ENCODE measurements at places on chromosomes 2 and 18.

DNA sequence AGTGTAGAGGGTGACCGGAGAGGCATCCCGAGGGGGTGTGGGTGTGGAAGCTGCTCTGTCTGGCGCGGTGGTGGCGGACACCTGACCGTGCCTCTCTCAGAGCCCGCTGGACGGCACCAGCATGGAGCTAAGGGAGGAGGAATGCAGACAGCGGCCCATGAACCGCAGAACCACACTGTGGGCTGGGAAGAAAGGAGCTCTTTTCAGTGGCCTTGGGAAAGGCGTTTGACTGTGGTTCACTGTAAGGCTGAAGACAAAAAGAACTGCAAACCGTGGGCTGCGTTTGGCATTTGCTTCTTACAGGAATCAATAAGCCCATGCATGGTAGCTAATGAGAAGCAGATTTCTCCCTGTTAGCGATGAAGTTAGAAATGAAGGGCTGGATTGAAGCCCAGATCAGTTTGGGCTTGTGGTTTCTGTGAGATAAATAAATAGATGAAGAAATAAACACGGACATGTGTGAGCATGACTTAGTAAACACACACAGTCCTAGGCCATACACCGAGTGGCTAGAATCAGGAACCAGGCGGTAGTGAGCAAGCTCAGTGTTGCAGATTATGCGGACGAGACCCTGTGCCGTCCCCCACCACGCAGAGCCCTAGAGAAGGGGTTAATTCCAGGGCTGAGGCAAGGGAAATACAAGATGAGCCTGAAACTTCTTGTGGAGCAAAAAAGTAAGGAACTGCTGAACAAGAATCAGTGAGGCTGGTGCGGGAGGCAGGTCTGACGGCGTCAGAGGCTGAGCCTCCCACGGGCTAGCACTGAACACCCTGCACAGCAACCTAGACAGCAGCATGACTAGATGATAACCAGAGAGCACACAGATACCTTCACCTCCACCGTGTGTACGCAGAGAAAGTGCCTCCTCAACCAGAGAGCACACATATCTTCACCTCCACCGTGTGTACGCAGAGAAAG lies 29.3 kb upstream of the NFATC1 start:
- no peak for DNase-seq

DNA sequence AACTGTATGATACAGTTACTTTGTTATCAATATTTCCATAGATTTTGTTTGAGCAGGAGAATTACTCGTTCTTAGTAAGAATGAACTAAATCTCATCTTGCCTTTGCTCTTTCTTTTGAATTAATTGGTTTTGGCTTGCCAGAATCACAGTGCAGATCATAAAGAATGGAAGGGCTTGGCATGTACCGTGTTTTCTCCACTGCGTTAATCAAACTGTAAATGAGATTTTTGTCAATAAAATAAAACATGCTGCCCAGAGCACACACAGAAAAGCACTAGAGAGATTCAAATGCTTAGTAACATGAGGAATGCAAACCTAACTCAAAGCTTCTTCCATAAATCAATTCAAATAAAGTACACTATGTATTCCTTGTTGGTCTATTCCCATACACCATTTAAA lies 229.6 kb upstream of the CDH2 start:
- DNase-seq = no peak

DNA sequence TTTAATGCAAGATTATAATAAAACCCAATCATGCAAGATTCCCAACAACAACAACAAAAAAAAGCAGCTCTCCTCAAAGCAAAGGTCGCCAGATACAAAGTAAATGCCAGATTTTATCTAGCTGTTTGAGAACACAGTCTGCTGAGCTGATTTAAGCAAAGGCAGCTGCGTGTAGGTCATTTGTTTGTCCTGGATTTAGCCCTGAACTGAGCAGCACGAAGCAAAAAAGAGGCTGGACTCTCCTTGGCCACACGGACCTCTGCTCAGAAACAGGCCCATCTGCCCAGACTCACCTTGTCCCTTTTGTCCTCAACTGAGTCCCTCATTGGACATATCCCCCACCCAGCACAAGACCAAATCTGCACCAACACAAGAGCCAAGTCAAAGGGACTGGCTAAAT lies 91.5 kb downstream of the PID1 start:
- DNase-seq = no peak

- DNase-seq = no peak
These were observed 549.9 kb downstream of the XIRP2 start for GRCh38 chr2:167438206-167438605.

GRCh38 chr2:217911283-217912097 lies 91.3 kb downstream of the TNS1 start:
- no peak for DNase-seq

- no peak for DNase-seq
These were observed 329.2 kb downstream of the DSC3 start for GRCh38 chr18:30713299-30713698.

DNA sequence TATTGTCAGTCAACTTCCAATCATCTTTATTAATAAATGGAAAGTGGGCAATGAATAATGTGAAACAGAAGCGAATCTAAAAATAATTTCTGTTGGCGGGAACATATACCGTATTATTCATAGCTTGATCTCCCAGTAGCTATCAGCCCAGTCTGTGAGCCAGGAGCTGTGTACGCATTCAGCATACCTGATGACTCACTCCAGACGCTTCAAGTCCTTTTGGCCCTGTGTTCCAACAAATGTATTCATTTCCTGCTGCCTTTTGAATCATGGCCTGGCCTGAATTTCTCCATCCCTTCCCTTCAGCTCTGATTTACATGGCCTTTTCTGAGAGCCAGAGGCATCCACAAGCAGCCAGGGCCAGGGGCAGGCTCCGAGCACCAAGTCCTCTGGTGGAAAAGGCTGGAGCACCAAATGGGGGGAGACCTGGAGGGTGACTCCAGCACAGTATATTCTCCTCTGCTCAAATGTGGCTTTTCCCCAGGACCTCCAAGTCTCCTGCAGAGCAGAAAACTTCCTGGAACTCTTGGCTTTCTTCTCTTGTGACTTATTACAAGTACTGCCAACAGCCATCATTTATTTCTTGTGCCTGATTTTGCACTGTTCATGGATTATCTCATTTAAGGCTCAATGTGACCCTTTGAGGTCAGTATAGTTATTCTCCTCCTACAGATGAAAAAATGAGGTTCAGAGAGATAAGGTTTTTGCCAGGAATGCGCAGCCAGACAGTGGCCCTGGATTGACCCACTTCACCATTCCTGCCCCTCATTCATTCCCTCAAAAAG lies 108.7 kb downstream of the EN1 start:
- DNase-seq = no peak

DNA sequence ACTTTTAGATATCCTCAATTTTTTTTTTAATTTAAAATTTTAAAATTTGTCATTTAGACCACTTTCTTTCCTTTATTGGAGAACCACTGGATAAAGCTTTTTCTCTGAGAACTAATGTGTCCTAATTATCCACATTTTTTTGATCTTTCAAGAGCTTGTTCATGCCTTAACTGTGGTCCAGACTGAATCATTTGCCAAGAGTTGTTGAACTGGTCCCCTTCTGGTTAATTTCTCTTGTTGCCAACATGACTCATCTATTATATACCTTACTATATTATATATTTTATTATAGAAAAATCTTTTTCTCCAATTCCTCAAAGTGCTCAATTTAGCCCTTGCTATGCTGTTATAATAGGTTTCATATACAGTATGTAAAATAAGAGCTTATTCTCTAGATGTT lies 53.1 kb upstream of the TMEM87B start:
- no peak for DNase-seq

- no peak for DNase-seq
These were observed 128.2 kb upstream of the CXCR4 start for GRCh38 chr2:136246086-136246669.

- no peak for DNase-seq
These were observed 1.7 kb upstream of the PRKD3 start for GRCh38 chr2:37326285-37326684.

GRCh38 chr2:202452744-202453143 lies 76.6 kb downstream of the BMPR2 start:
- DNase-seq = no peak

GRCh38 chr2:40725040-40725439 lies 273.1 kb upstream of the SLC8A1 start:
- DNase-seq = no peak

DNA sequence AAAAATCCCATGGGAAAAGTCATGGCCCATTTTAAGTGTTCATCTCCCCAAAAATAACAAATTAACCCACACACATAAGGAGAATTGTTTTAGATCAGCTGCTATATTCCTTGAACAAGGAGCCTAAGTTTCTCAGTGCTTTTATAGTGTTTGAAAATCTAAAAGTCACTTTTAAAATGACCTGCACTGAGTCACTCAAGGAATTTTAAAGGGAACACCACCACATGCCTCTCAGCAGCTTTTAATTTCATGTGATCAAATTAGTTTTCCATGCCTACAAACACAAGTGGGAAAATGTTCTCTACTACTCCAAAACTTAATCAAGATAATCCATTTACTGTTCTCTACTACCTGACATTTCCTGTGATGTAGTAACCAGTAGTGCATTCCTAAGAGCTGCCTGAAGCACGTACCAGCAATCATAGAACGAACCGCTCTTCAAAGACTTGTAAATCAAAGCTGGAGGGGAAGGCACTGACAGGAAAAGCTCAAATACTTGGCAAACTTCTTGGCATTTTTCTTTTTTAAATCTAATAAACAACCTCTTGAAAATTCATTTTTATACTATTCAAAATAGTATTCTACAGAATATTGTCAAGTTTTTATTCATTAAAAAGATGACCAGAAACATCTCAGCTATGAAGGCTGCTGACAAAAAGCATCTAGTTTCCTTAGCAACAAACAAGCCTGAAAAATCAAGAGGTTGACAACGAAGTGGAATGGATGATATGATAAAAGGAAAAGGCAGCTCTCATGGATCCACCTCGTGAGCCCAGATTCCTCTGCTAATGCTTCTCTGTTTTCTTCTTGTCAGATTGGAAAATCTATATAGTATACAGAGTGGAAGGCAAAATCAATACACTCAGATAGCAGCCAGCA lies 37.2 kb downstream of the LRPPRC start:
- no peak for DNase-seq

- no peak for DNase-seq
These were observed 541.1 kb downstream of the SATB2 start for GRCh38 chr2:198916548-198917080.

GRCh38 chr2:40367032-40367431 lies 84.9 kb downstream of the SLC8A1 start:
- no peak for DNase-seq

DNA sequence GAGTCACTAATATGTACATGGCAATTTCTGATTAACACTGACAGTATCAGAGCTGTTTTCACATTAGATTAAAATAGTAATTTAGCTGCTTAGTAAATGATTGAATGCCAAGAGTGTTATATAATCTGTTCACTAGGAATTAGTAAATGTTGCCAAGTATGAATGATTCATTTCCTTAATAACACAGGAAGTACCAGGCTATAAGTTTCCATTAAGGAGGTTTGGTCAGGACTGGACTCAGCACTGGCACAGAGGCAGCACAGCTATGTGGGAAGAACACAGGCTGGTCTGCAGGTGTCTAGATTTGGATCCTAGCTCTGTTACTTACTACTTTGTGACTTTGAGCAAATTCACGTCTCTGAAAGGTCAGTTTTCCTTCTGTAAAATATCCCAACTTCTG lies 97.2 kb downstream of the TDRD15 start:
- DNase-seq = no peak

GRCh38 chr18:44107187-44107586 lies 573.5 kb upstream of the SETBP1 start:
- DNase-seq = no peak

DNA sequence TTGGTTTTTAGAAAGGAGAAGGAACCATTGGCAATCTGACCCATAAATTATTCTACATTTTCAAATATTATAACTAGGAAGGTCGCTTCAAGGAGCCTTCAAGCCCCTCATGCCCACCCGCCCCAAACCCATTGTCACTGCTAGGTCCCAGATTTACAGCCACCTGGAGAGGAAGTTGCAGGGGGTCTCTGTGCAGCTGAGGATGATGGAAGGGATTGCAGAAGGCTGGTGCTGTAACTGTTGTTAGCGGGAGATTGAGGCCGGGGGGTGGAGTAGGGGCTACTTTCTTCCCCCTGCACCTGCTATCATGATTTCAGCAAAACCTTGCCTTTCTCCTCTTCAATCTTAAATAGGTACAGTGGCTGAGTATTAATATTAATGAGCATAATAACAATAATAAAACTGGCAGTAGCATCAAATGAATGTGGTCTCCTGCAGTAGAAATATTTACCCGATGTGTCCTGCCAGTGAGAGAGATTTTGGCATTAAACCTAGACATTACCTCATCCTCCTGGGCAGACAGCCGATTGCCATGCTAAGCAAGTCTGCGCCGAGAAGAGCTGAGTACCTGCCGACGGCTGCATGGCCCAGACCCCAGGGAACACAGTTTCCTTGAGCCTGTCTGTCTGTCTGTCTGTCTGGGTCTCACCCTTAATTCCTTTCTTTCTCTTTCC lies 225.4 kb downstream of the FAM210A start:
- no peak for DNase-seq

DNA sequence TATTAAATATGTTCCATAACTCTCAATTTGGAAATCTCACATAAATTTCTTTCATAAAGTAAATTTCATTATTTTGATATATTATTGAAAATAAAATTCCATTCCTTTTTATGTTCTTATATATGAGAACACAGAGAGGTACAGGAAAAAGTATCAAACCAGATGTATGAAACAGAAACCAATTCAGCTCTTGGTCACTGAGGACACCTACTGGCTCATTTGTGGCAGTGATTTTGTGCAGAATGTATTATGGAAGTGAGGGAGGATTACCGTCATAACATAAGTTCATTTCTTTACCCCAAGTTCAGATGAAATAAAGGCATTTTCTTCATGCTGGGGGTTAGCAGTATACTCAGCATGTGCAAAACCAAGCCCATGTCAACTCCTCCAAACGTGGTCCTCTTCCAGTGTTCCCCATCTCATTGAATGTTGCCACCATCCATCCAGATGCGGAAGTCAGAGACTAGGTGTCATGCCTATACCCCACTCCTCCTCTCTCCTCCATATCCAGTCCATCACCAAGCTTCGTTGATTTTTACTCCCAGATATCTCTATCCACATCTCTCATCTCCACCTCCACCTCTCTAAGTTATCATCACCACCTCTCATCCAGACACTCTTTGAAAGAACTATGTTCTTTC lies 41.7 kb upstream of the MALL start:
- no peak for DNase-seq

- no peak for DNase-seq
These were observed 120.3 kb upstream of the CAPN13 start for GRCh38 chr2:30927465-30928075.

DNA sequence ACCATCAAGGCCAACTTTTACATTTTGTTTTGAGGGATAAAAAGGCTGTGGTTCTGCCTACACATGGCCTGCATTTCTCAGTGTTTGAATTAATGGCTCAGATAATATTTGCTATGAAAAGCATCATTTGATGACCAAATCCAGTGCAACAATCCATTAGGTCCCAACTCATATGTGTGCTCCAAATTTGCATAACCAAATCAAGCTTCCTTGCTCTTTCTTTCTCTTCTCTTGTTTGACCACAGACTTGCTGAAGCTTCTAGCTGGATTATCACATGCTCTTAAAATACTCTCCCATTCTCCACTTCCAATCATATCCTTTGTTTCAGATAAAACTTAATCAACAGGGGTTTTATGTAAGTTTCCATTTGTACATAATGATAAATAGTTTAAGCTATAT lies 147.0 kb downstream of the TCF4 start:
- no peak for DNase-seq

All from GF-D8 (cell line).